ENCODE measurements at places on chromosomes 7 and 10.

DNA sequence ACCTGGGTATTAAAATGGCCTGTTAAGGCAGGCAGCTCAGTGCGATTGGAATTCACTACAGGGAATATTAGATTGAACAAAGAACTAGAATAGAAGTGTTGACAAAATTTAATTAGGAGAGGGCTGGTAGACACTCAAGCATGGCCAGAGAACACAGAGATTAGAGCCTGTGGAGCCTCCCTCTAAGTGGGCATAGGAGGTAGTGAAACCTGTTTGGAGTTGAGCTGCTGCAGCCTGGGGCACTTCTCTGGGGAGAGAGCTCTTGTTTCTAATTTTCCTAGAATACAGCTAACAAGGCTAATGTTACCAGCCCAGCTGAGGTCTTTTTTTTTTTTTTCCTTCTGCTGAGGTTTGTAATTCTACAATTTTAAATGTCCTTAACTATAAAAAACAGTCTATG is 46.4 kb downstream of the TMEM168 start:
- DNase-seq = no peak

DNA sequence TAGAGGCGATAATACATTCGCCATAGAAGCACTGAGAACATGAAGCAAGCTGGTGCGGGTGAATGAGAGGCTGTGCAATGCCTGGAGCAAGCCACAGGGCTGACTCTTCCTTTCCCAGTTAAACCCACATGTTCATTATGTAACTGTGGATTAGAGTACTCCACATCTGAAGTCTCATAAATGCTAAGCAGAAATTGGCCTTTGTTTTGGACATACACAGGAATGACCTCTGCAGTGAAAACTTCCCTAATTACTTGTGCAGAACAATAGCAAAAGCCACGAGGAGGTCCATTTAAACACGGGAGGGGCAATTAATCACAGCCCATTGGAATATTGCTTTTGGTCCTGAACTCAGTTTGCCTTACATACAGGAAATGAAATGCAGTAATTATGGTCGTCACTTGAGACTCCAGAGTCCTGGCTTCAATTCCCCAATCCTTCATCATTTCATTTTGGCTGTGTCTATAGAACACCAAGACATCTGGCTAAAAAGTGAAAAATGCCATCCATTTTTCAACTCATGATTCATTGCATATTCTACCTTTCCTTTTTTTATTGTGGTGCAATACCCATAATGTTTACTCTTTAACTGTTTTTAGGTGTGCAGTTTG is 78.7 kb upstream of the CXCL12 start:
- peak; percentile 68 for DNase-seq

DNA sequence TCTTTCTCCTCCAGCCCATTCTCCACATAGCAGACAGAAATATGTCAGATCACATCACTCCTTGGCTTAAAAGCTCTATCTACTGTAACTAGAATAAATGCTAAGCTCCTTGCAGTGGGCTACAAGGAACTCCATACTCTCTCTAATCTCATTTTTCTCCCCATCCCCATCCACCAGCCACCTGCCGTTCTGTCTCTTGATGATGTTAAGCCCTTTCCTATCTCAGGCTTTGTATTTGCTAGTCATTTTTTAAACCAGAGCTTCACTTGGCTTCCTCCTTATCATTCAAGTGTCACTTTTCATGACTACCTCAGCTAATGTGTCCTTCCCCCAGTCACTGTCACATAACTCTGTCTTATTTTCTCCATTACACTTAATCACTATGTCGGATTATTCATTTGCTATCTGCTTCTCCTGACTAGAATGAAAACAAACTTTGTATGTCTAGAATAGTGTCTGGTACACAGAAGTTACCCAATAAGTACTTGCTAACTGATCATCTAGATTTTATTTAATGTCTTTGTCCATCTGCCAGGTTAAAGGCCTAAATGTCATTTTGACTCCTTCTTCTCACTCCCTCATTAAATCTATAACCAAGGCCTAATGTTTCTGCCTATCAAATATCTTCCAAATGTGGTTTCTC is 87.2 kb upstream of the RPA3 start:
- DNase-seq = no peak

- DNase-seq = peak; percentile 58
These were observed 186.9 kb downstream of the SND1 start for GRCh38 chr7:127838816-127839415.

DNA sequence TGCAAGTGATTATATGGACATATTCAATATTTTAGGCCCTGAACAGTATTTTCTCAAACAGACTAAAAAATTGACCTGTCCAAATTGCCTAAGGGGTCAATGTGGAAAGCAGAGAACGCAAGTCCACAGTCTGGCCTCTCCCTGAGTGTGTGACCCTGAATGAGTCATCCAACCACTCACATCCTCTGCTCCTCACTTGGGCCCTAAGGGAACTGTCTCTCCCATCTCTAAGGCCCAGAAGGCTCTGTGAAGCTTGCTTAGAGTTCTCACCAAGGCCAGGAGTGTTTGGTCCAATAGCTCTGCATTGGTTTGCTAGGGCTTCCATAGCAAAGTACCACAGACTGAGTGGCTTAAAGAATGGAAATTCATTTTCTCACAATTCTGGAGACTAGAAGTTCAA is 155.1 kb downstream of the LSM5 start:
- DNase-seq = peak; percentile 2

DNA sequence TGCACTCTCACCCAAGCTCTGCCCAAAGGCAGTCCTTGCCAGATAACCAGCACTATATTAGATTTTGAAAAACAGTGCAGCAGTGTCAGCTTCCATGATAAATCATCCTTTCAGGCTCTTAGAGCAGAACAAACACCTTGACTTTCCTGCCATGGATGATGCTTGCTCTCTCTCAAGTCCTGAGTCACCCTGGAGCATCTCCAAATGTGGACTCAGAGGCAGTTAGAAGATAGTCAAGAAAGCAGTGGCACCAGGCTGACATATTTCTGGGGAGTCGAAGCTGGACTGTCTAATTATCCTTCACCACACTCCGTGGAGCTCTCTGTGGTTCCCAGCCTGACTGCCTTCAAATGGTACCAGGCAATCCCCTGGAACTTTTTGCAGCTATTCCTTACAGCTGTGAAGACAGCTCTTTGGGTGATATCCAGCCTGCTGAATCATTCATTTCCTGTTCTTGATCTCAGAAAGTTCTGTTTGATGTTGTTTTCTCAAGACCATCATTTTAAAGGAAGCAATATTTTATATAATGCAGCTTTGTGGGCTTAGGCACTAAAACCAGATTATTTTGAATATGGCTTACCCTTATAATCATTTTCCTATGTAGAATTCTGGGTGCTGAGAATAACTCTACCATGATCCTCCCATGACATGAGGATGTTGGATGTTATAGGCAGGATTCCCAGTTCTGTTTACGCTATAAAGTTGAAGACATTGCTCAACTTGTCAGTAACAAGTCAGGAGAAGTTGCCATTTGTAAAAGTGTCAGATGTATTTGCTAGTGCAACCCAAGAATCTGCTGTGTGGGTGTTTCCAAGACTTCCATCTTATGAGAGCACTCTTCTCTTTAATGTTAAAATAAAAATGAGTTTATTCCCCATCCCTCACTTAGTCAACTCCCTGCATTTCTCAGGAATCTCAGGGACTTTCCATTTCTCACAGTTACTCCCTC is 233.8 kb downstream of the C7orf25 start:
- DNase-seq = peak; percentile 90

GRCh38 chr7:33237036-33237435 is 107.7 kb downstream of the BBS9 start:
- peak; percentile 27 for DNase-seq

GRCh38 chr7:100964630-100965029 is 4.7 kb upstream of the MUC12 start:
- DNase-seq = no peak

GRCh38 chr7:140923358-140924006 is 1.2 kb downstream of the BRAF start:
- peak; percentile 35 for DNase-seq

- no peak for DNase-seq
These were observed 1.1 kb downstream of the TRIM8 start for GRCh38 chr10:102645388-102645740.

- DNase-seq = no peak
These were observed 35.7 kb upstream of the SHH start for GRCh38 chr7:155847821-155848435.

- no peak for DNase-seq
These were observed 120.3 kb downstream of the ABLIM1 start for GRCh38 chr10:114537736-114538135.

GRCh38 chr10:50981904-50982303 is 92.4 kb upstream of the PRKG1 start:
- DNase-seq = no peak

DNA sequence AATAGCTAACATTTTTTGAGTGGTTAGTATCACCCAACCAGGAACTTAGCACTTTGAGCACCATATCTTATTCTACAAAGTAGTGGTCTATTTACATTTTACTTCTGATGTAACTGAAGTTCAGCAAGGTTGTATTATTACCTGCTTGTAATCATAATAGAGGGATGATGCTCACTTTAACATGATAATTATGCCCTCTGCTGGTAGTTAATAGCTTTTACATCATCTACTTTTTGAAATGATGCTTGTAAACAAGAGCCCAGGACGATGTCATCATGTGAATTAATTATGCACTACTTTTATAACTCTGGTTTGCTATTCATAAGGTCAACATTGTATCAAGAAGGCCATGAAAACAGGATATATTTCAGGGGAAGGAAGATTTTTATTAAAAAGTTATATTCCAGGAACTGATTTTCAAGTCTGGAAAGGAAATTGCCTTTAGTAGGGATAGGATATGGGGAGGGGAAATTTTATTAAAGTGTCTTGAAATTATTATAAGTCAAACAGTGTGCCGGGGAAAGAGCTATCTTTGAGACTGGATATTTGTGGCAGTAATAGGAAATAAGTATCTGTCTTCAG is 80.3 kb upstream of the SCIN start:
- peak; percentile 46 for DNase-seq

- peak; percentile 6 for DNase-seq
These were observed 66.2 kb upstream of the SDK1 start for GRCh38 chr7:3234851-3235250.

GRCh38 chr10:68406815-68407548 is at the start of gene RUFY2:
Gene RUFY2 (minus strand): TSS chr10:68407277. CDS start chr10:68407189, 88 bp downstream.
- peak; percentile 76 for DNase-seq

GRCh38 chr7:727104-727805 is at the start of gene PRKAR1B:
Gene PRKAR1B (minus strand): TSS chr7:727281. CDS start chr7:711505, 15,776 bp downstream.
- DNase-seq = no peak

- DNase-seq = no peak
These were observed 76.3 kb upstream of the GSDME start for GRCh38 chr7:24833549-24833948.

GRCh38 chr10:15714847-15715246 is 4.9 kb downstream of the ITGA8 start:
- DNase-seq = no peak

GRCh38 chr7:122257056-122257455 is 47.5 kb downstream of the FEZF1 start:
- no peak for DNase-seq

- DNase-seq = peak; percentile 62
These were observed 768 bp downstream of the CHCHD2 start for GRCh38 chr7:56105508-56105907.

DNA sequence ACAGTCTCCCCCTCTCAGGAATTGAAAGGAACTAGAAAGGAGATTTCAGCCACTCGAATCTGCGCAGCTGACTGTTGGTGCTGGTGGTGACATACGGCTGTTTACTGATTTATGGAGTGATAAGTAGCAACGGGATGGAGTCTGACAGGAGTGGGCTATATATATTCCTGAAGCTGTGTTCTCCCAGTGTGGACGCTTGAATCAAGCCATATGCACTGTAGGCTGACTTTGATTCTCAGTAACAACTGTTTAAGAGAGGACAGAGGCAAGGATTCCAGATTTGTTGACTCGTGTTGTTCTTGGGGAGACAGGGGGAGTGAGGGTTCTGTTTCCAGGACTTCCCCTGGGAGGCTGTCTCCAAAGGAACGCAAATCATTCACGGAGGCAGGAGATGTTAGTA is 260.1 kb upstream of the AUTS2 start:
- no peak for DNase-seq

GRCh38 chr7:70193514-70193913 is 595.2 kb downstream of the AUTS2 start:
- DNase-seq = no peak

GRCh38 chr7:571718-572415 is 52.2 kb upstream of the PDGFA start:
- no peak for DNase-seq

GRCh38 chr7:27723085-27723484 is 16.9 kb upstream of the TAX1BP1 start:
- no peak for DNase-seq

DNA sequence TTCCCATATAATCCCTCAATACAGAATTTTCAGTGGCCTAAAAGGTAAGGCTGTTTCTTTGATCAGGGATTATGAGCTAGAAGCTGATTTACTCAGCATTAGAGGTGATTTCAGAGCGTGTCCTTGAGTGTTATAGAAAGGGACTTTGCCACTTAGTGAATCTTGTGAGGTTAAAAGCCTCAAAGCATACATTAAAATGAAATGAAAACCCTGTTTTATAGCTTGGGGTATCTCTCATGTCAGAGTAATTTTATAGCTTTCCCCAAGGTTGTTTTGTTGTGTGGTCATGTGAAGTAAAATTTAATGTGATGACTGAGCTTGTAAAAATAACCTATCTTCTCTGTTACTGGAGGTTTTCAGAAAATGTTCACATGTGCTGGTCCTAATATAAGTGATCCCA is 198.8 kb downstream of the CDCA7L start:
- no peak for DNase-seq

- peak; percentile 72 for DNase-seq
These were observed 14.1 kb upstream of the AKR1B10 start for GRCh38 chr7:134513169-134513752.

- peak; percentile 62 for DNase-seq
These were observed 36.5 kb downstream of the JMJD1C start for GRCh38 chr10:63429281-63429680.

DNA sequence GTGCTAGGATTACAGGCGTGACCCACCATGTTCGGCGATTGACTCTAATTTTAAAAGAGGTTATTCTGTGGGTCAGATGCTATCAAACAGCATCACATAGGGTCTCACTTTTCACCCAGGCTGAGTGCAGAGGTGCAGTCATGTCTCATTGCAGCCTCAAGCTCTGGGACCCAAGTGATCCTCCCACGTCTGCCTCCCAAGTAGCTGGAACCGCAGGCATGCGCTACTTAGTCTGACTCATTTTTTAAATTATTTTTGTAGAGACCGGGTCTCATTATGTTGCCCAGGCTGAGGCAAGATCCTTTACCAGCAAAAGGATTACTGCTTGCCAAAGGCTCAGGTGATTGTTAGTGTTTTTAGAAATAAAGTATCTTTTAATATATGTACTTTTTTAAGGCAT is 42.9 kb upstream of the STOX1 start:
- no peak for DNase-seq

DNA sequence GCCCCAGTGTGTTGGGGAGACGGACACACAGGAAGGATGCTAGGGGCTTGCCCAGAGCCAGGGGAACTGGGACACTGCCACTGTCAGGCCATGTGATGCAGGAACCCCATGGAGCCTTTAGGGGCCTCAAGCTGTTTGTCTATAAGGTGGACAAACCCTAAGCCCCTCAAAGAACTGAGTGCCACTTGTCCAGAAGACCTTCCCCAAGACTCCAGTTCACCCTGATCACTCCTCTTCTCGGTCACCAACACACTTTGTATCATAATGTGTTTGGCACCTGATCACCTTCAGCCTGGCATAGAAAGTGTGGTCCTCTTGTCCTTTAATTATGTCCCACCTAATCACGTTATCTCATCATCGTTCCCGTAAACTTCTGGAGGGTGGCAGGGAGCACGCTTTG is 700 bp downstream of the H2BK1 start:
- no peak for DNase-seq
